ENCODE measurements at places on chromosomes 6 and 20.

GRCh38 chr6:6912817-6913744 is 194.7 kb upstream of the RREB1 start:
- no peak for DNase-seq

GRCh38 chr6:126444659-126445273 is 104.9 kb downstream of the CENPW start:
- no peak for DNase-seq

DNA sequence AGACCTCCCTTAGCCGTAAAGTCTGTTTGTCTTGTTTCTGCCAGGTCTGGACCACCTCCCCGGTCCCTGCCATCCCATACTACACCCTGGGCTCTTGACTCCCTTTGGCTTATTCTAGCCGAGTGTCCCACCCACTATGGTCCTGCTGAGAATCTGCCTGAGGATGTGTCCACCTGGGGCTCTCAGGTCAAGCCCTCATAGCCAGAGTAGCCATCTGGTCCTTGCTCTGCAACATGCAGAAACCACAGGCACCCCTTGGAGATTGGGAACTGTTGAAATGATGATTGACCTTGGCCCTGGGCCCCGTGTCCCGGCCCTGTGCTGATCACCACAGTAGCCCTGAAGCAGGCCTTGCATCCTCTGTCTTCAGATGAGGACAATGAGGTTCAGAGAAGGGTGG is 44.0 kb downstream of the VSTM2L start:
- no peak for DNase-seq

DNA sequence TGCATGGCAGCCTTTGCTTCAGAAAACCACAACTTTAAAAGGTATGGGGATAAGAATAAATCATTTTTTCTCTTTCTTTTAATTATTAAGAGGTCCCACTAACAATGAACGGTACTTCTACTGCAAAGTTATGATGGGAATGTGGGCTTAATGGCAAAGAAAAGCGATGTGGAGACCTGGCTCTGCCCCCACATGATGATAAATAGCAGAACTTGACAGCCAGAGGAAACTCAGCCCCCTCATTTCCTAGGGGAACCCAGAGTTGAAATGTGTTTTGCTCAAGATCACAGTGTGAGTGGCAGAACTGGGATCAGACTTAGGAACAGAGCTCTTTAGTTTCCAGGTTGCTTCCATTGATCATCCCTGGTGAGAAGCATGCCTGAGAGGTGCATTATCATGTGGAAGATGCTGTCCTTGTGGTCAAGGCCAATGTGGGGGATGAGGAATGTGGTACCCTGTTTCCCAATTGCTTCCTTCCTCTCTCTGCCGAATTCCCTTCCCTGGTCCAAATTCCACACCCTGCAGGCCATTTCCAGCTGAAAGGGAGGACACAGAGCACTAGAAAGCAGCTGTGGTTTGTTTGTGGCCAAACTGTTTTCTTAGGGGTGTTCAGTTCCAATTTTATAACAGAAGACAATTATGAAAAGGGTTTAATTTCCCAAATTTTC is 66.0 kb downstream of the BACH2 start:
- DNase-seq: no peak

DNA sequence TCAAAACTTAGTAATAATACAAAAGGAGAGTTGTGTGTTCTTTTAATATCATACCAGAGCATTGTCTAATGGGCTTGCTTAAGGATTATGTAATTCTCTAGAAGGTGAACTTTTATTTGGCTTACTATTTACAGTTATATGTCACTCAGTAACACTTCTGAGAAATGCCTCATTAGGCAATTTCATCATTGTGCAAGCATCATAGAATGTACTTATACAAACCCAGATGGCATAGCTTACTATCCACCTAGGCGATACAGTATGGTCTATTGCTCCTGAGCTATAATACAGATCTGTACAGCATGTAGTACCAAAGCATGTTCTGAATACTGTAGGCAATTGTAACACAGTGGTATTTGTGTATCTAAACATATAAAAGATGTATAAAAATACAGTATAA is 340.1 kb downstream of the PHF3 start:
- DNase-seq: no peak

DNA sequence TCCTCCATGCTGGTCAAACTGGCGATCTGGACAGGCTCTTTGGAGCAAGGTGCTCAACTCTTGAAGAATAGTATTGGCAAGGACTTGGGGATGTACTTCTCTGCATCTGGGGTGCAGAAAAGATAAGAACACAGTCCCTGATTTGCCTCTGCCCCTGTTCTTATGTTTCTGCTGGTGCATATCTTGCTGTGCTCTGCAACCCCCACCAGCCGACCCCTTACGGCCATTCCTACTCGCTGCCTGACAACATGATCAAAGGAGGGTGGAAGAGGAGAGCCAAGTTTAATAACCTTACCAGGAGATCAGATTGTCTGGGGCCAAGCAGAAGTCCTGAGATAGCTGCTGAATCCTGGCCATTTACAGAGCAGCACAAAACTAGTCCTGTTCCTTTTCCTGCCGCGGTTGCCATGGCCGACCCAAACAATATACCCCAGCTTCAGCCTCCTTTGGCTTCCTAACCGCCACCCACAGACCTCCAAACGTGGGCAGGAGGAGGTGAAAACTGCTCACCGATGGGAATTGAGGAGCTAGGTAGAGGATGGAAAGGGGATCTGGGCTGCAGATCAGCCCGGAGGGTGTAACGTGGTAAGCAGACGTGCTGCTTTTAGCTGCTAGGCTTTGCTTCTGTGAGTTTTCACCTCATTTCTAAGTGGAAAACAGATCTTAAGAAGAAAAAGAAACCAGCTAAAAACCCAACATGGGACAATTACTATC is 60.9 kb downstream of the ATXN1 start:
- no peak for DNase-seq

- no peak for DNase-seq
Measured at GRCh38 chr20:18647777-18648176, 59.9 kb downstream of the DTD1 start.

DNA sequence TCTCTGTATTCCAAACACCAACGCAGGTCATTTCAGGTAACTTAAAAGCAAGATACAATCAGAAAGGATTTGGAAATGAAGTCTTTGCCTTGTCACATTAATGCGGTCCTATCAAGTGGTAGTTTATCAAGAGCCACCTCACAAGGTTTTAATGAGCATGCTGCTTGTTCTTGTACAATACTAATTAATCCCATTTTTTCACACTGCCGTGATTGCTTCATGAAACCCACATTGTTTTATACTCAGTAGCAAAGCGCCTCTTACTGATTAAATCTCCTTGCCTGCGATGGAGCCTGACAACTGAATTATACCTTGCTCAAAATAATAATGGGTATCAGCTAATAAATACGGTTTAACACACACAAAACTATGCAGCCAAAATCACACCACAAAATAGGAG is 234.1 kb upstream of the TSHZ2 start:
- DNase-seq: no peak
